ENCODE measurements at places on chromosomes 1 and 21.
A peak's percentile ranks its signal among the peaks of the same experiment; 100 is the strongest.

DNA sequence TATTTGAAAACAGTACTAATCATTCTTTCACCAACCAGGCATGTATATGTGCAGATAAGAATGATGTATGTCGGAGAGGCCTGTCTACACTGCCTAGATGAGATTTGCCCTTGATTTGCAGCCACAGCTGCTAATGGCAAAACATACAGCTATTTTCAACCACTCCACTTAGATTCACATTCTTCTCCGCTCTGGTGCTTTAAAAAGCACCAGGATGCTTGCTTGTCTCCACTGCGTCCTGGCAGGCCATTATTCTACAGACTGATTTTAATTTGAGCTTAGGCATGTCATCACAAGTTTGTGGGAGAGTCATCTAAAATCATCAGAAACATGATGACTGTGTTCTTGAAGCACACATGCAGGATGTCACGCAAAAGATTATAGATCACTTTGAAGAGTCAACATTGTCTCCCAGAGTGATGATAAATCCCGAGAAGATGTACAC, 119.0 kb upstream of the NRIP1 start:
- no peak for DNase-seq

DNA sequence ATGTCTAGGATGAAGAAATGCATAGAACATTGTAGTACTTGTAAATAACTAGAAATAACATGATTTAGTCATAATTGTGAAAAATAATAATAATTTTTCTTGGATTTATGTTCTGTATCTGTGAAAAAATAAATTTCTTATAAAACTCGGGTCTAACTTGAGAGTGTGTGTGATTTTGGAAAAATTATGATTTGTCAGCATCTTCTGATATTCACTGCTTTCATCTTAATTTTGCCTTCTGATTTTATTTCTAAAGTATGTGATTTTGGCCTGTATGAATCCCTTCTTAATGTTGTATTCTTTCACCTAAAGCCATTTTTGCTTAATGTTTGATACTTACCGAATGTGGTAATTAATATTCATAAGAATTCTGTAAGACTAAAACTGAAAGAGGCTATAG, 14.3 kb downstream of the IFI44 start:
- DNase-seq, result no peak

GRCh38 chr1:156366378-156367166, 2.4 kb upstream of the RHBG start:
- DNase-seq, result no peak

GRCh38 chr1:43686801-43687200, 20.5 kb upstream of the ST3GAL3 start:
- DNase-seq, result no peak

GRCh38 chr1:22071511-22071910, 19.0 kb downstream of the CDC42 start:
- no peak for DNase-seq

DNA sequence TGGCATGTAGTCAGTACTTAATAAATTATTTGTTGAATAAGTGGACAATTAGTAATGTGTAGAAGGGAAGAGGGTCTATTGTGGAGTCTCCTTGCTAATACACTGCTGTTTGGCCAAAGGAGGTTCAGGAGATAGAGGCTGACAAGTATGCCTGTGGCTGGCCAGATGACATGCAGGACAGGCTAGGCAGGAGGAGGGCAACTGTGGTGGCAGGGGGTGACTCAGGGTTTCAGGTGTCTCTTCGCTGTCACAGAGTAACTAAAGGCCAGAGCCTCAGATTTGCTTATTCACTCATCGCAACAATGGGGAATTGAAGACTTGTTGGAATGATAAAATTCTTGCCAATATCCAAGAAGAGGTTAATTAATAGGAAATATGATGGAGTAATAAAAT, 33.1 kb downstream of the THRAP3 start:
- no peak for DNase-seq

DNA sequence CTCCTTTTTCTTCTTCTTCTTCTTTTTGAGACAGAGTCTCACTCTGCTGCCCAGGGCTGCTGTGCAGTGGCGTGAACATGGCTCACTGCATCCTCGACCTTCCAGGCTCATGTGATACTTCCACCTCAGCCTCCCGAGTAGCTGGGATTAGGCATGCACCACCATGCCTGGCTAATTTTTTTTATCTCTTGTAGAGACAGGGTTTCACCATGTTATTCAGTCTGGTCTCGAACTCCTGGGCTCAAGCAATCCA, 13.0 kb upstream of the PADI1 start:
- no peak for DNase-seq

DNA sequence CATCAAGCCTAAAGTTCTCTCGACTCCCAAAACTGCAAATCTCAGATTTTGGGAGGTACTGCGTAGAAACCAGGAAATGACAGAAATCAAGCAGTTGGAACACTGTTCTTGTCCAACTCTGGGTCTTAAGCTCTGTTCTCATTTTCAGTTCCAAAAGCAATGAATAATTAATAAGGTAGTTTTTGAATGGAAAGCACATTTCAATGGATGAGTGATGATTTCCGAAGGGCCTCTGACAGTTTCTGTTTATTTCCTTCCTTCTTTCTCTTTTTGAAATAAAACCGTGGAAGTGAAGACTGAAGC, 20.9 kb upstream of the TARBP1 start:
- DNase-seq, result no peak

DNA sequence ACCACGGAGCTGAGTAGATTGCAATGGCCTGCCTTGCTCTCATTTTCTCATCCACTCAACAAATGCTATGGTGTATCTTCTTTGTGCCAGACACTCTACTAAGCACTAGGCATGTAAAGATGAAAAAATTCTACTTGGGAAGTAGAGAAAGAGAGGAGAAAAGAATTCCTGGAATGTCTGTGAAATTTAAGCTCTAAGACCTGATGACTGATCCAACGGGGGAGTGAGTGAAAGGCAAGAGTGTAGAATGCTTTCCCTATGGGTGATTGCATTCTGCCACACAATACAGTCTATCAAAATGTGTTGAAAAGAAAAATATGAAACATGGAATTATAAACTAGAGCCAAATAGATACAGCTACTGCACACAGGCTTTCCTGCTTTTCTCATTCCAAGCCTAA, 82.3 kb downstream of the CYYR1 start:
- no peak for DNase-seq

- DNase-seq, result no peak
These were observed 77.5 kb upstream of the CSF3R start for GRCh38 chr1:36560177-36560576.

DNA sequence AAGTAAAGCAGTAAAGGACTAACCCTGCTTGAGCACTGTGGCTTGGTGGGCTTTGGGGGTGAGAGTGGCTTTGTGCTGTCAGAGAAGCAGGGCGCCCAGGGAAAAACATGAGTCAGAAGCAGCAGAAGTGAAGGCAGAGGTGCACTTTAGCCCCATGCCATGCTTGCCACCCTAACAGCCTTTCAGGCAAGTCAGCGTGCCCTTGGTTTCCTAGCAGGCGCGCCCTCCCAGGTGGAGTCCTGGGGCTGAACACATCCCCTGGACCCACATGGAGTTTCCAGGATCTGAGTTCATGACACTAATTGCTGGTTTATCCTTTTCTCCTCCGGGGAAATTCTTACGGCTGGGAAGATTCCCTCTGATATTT, 106.6 kb downstream of the TLR5 start:
- no peak for DNase-seq

DNA sequence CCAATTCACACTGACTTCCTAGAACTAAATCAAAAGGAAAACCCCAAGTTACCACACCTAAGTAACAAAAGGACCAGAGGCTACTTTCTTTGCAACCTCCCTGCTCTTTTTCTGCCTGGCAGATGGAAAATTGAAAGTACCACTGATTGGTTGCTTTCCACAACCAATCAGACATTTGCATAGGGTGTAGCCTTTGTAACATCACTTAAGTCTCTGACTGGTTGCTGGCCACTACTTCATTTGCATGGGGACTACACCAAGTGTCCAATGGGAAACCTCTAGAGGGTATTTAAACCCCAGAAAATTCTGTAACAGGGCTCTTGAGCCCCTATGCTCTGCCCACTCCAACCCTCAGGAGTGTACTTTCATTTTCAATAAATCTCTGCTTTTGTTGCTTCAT, 365.0 kb downstream of the LTN1 start:
- no peak for DNase-seq

- DNase-seq, result no peak
These were observed 205.8 kb downstream of the PLA2G4A start for GRCh38 chr1:187034501-187034900.

- DNase-seq, result no peak
These were observed 25.4 kb downstream of the FMN2 start for GRCh38 chr1:240116831-240117769.

GRCh38 chr1:97764991-97765390, 155.8 kb downstream of the DPYD start:
- no peak for DNase-seq

- DNase-seq, result no peak
These were observed 19.4 kb downstream of the ENO1 start for GRCh38 chr1:8858888-8859706.

DNA sequence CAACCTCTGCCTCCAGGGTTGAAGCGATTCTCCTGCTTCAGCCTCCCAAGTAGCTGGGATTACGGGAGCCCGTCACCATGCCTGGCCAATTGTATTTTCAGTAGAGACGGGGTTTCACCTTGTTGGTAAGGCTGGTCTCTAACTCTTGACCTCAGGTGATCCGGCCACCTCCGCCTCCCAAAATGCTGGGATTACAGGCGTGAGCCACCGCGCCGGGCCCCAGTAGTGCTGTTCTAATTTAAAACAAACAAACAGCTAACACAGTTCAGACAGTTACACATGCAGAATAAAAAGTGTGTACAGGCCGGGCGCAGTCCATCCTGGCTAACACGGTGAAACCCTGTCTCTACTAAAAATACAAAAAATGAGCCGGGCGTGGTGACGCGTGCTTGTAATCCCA, 35.6 kb upstream of the OPRD1 start:
- DNase-seq, result no peak

- DNase-seq, result no peak
These were observed 65.4 kb upstream of the SMYD2 start for GRCh38 chr1:214215583-214215982.

GRCh38 chr1:152167835-152168534, 9.0 kb upstream of the RPTN start:
- DNase-seq, result no peak

DNA sequence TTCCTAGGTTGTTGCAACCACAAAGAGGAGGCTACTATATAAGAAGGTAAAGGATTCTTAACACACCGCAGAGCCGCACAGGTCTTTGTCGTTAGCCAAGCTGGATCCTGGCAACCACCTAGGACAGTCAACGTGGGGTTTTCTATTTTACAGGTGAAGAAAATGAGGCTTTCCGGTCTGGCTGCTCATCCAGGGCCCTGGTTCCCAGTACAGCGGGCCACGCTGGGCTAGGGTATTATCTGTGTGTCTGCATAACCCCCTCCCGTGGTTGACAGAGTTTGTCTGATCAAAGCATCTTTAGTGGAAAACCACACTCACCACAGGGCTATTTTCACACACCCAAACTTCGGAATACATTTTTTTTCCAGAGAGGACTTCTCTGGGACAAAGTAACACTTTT, 39.0 kb upstream of the PDE9A start:
- DNase-seq, result no peak

GRCh38 chr1:161781995-161782394, 15.9 kb downstream of the ATF6 start:
- DNase-seq, result no peak

GRCh38 chr21:45539796-45540600, 2.2 kb downstream of the SLC19A1 start:
- DNase-seq, result peak; percentile 63

DNA sequence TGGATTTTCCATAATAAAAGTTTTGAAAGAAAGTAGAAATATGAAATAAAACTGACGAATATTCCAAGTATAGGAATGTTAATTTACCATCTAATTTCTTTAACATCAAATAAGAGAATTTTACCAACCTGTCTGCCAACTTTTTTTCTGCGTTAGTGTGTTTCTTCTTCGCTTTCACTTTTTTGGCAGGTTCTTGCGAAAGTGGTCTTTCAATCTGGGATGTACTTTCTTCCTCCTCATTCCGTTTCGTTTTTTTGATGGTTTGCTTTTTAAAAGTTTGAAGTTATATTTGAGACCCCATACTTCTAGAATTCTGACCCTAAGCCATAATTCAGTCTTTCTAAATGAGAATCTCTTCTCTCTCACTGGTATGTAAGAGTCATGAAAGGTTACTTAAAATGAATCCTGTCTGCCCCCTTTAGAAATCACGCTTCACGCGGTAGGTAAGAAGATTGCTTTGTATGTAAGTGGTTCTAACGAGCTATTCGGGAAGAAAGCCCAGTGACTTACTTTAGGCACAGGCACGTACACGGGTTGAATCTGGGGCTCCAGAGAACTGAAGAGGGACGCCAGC, 580 bp downstream of the RBM34 start:
- no peak for DNase-seq

- no peak for DNase-seq
These were observed 15.9 kb downstream of the SHISA4 start for GRCh38 chr1:201904579-201904978.

DNA sequence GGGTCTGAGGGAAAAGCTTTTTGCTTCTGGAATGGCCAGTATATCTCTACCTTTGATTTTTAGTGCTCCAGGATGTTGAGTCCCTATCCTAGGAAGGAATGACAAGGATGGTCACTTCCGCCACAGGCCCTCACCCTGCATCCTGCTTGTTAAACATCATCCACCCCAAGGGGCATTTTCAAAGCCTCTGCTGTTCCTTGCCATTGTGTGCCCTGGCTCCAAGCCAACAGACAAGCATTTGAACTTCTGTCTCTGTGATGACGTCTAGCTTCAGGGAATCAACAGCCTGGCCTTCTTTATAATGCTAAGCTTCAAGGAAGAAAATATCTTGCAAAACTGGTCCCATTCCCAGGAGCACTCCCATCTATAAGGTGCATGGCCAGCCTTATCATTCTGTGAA, 12.3 kb upstream of the JAM2 start:
- no peak for DNase-seq

GRCh38 chr1:110240476-110241210, 30.5 kb downstream of the KCNC4 start:
- no peak for DNase-seq

Measured in type B pancreatic cell (in vitro differentiated cells).